ENCODE measurements at places on chromosomes 12 and 14. TPM values are rescaled to one million over a fixed set of nuclear protein-coding genes. Genes with fewer than 3 reads are reported as not detected.

- DNase-seq = no peak
These were observed 4.4 kb upstream of the ZBTB39 start for GRCh38 chr12:57010627-57011247.

GRCh38 chr12:46546634-46547273 is 174.2 kb upstream of the SLC38A2 start:
- peak; percentile 49 for DNase-seq

GRCh38 chr12:4791497-4791896 is 71.3 kb downstream of the GALNT8 start:
- DNase-seq = no peak

GRCh38 chr12:120689397-120690082 is 2.6 kb downstream of the MLEC start:
- no peak for DNase-seq

GRCh38 chr12:85617307-85618091 is 218.7 kb downstream of the RASSF9 start:
- DNase-seq = no peak

- DNase-seq = no peak
These were observed 15.5 kb upstream of the COL2A1 start for GRCh38 chr12:48019639-48020265.

- DNase-seq = no peak
These were observed 90.1 kb downstream of the FOXN4 start for GRCh38 chr12:109218996-109219395.

DNA sequence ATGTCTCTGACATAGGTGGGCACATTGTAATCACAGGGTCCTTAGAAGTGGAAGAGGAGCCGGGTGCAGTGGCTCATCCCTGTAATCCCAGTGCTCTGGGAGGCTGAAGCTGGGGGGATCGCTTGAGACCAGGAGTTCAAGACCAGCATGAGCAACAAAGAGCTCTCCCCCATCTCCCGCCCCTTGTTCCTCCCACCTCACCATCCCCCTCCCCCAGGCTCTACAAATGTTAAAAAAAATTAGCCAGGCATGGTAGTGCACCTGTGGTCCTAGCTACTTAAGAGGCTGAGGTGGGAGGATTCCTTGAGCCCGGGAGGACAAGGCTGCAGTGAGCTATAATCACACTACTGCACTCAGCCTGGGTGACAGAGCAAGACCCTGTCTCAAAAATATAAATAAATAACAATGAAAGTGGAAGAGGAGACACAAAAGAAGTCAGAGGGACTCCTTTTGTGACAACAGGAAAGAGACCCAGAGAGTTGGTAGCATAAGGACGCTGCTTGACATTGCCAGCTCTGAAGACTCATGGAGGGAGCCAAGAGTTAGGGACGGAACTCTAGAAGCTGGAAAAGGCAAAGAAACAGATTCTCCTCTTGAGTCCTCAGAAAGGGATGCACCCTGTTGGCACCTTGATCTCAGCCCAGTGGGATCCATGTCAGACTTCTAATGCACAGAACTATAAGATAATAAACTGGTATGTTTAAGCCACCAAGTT is 29.6 kb upstream of the CSRP2 start:
- no peak for DNase-seq

DNA sequence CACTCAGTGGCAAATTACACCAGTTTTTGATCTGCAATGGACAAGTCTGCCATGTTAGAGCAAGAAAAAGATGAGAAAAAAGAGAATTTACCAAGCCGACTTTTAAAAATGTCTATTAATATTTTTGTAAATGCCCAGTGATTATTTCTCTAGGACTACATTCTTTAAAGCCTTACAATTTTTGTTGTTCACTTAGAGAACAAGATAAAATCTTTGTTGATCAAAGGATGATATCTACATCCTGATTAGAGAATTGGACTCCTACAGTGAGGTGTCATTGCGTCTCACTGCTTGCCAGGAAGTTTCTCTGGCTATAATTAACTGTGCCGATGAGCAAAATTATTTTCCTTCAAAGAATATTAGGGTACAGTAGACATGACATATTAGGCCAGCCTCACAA is 1.7 kb upstream of the CFAP54 start:
- DNase-seq = no peak

- DNase-seq = peak; percentile 31
These were observed 55.5 kb upstream of the ESRRB start for GRCh38 chr14:76320486-76320885.

DNA sequence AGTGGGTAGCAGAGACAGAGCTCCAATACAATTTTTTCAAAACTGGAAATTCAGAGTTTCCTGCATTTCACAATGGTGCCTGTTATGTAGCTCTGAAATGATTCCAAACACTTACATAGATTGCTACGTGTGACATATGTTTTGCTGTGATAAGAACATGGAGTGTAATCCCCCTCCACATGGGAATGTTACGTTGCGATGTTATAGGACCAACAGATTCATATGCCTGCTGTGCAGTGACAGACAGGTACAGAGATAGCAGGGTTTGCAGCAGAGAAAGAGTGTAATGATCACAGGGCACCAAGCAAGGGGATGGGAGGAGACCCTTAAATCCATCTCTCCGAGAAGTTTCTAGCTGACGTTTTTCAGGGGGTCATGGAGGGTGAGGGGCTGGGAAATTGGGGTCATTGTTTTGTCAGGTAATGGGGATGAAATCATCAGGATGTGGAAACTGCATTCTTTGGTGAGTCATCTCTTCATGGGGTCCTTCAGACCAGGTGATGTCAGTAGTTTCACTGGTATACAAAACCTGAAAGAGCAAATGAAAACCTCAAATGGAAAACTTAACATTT is 76.6 kb upstream of the OSBPL8 start:
- DNase-seq = no peak

DNA sequence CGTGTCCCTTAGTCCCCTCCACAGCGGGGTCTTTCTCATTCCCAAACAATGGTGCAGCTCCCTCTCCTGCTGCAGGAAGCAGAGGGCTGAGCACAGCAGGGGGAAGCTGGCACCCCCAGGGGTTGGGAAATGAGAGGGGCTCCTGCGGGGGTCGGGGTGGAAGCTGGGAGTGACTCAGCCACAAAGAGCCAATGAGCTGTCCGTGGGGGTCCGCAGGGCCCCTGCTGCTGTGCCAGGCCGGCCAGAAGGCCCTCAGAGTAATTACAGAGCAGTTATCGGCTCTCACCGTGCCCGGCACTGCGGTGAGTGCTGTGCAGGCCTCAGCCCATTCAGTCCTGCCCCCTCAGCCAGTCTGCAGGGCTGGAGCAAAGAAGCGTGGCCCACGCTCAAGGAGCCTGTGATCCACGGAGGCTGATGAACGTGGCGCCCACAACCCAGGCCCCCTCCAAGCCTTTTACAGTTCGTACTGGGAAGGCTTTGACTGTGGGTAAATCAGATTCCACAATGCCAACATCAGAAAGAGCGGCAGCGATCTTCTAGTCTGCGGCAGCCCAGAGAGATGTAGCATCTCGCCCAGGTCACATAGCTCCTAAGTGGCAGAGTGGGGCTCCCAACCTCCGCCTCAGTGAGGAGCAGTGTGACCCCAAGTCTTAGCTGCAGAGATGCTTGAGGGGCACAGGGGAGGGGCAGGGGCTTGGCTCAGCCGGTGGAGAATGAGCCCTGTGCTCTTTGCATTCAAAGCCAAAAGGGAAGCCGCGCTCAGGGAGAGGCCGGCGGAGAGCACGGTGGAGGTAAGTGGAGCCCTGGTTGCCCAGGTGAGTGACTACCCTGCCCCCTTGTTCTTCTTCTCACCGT is 43.4 kb downstream of the SLC6A12 start:
- no peak for DNase-seq

- no peak for DNase-seq
These were observed 271.4 kb downstream of the DUSP6 start for GRCh38 chr12:89080793-89081465.

Gene POTEG
- not detected for total RNA-seq

Gene C1QL4
- not detected for total RNA-seq

Gene GRIN2B
- total RNA-seq = not detected

Gene LRFN5
- not detected for total RNA-seq

Gene SLC25A47
- not detected for total RNA-seq

Gene MMP14
- total RNA-seq = 1.8 TPM
